Skeletal muscle cell (primary cell): ENCODE measurements at places on chromosomes 1 and 21.

DNA sequence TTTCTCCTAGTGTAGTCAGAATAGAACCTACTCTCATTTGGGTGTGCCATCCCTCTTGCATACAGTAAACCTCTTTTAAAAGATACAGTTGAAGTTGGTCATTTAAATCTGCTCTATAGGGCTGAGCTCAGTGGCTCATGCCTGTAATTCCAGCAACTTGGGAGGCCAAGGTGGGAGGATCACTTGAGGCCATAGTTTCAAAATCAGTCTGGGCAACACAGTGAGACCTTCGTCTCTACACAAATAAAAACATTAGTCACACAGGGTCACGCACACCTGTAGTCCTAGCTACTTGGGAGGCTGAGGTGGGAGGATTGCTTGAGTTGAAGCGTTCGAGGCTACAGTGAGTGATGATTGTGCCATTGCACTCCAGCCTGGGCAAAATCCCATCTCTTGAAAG, 183.8 kb downstream of the LHX8 start:
- DNase-seq: no peak

DNA sequence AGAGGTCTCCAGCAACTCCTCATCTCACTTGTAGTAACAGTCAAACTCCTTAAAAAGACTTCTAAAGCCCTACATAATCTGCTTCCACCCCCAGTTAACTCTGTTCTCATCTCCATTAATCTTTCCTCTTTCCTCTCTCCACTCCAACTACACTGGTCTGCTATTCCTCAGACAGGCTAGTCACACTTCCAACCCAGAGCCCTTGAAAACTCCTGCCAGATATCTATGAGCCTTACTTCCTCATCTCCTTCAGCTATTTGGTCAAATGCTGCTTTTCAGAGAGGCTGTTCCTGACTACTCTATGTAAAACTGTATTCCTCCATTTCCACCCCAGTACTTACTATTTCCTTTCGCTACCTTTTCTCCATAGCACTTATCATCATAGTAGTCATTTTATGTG, 24.4 kb downstream of the PCP4L1 start:
- DNase-seq: no peak

DNA sequence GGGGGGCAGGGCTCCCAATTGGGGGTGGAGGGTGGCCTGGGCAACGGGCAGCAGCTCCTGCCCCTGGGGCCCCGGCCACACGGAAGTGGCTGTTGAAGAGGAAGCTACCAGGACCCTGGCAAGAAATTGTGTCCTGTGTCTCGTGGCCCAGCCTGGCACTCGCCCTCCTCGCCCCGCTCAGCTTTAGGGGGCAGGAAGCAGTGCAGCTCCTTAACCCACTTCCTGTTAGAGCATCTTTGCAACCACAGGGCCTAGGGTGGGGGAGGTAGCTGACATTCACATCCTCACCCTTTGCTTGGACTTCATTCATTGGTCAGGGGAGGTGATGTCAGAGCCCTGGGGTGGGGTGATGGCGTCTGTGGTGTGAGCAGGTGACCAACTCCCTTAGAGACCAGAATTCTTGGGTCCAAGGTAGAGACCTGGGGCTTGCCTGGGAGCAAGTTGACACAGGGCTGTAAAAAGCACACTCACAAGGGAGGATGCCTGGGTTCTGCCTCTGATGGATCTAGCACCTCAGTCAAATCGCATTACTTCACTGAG, at the start of gene ARHGAP30:
ARHGAP30 (minus strand) TSS at position 161 of the 540 bp plus-strand sequence. CDS start 267 bp downstream, outside the sequence.
- no peak for DNase-seq

DNA sequence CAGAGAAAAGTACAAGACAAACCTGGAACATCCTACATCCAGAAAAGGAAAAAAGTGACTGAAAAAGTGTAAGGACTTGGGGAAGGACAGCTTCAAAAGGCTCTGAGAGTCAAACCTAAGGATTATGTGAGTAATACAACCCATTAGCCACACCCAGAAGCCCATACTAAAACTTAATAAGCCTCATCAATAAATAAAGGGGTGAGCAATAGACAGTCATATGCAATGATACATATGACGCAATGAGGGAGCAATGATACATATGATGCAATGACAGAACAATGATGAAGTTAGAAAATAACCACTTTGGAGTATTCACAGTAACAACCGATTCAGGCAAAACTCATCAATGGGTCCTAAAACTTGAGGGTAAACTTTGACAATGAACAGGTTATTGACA, 50.1 kb downstream of the BRWD1 start:
- peak; percentile 12 for DNase-seq

DNA sequence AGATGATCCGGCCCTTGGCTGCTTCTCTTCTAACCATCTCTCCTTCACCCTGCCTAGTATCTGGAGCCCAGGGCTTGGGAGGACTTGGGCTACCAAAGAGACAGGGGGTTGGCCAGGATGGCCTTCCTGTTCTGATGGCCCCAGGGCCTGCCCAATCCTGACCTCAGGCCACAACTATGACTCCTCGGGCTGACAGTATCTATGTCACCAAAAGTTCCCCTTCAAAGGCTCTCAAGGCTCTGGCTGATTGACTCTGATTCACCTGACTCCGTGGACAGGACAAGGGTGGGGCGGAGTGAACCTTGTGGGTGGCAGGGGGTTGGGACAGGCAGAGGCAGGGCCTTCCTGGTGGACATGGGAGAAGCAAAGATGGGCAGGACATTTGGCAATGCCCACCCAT, 12.7 kb downstream of the MEF2D start:
- no peak for DNase-seq

DNA sequence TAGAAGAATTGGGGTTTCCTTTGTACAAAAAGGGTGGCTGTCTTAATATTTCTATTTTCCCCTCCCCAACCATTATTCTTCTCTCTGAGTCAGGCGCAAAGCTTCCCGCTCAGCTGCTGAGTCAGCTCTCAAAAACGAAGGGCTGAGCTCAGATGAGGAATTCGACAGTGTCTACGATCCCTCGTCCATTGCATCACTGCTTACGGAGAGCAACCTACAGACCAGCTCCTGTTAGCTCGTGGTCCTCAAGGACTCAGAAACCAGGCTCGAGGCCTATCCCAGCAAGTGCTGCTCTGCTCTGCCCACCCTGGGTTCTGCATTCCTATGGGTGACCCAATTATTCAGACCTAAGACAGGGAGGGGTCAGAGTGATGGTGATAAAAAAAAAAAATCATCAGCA, 3.0 kb upstream of the TUFT1 start:
- DNase-seq: peak; percentile 92

- DNase-seq: no peak
These were observed 110.1 kb downstream of the SLC45A1 start for GRCh38 chr1:8427986-8428385.

GRCh38 chr21:41966872-41967621, 13.2 kb upstream of the C2CD2 start:
- DNase-seq: no peak

- DNase-seq: no peak
These were observed 18.0 kb downstream of the DYNLT5 start for GRCh38 chr1:66770240-66770639.

GRCh38 chr1:50163680-50164079, 55.0 kb downstream of the ELAVL4 start:
- no peak for DNase-seq

GRCh38 chr1:93738075-93738622, 56.5 kb upstream of the BCAR3 start:
- DNase-seq: peak; percentile 91

- no peak for DNase-seq
These were observed 9.3 kb downstream of the MTARC2 start for GRCh38 chr1:220757441-220757840.

DNA sequence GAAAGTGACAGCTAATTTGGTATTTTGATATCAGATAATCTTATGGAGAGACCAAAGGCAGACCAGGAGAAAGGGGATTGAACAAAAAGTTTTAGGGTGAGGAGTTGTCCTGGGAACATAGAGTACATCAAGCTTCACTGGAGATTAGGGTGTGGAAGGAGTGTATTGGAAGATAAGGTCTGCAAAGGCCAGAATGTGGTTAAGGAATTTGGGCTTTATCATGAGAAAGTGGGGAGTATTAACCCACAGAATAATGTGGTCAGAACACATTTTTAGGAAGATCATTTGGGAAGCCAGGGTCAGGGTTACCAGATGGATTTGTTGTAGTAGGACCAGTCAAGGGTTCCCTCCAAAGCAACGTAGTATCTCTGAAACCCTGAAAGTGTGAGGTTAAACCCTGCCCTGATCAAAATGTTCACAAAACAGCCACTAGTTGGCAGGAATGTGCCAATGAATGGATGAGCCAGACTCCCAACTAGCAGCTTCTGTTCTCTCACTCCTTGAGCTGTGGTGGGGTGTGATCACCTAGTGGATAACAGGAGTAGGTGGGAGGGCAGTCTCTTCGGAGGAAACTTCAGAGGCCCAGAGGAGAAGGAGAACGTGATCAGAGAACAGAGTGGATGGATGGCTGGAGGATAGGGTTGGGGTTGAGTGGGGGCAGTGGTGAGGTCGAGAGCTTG, 35.8 kb downstream of the SLC2A1 start:
- no peak for DNase-seq

- no peak for DNase-seq
These were observed 77.5 kb downstream of the SLC45A1 start for GRCh38 chr1:8395433-8395866.

DNA sequence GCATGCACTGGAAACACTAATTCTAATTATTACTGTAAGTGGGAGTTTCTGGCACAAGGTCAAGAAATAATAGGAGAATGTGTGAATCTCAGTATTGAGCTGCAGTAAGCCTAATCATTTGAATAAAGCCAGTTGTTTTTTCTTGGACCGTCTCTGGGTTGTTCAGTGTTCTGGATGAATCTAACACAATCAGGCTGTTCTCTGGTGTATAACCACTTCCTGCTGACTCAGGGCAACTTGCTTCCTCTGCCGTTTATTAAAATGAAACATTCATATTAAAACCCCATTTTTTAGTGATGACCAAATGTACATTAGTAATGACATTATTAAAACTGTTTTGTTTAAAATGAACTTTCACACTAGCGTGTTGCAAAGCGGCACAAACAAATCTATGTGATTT, 273.1 kb upstream of the SNX7 start:
- peak; percentile 53 for DNase-seq

GRCh38 chr1:20184481-20184900, 1.4 kb upstream of the UBXN10 start:
- DNase-seq: no peak

- no peak for DNase-seq
These were observed 34.6 kb upstream of the HEATR1 start for GRCh38 chr1:236638945-236639344.

DNA sequence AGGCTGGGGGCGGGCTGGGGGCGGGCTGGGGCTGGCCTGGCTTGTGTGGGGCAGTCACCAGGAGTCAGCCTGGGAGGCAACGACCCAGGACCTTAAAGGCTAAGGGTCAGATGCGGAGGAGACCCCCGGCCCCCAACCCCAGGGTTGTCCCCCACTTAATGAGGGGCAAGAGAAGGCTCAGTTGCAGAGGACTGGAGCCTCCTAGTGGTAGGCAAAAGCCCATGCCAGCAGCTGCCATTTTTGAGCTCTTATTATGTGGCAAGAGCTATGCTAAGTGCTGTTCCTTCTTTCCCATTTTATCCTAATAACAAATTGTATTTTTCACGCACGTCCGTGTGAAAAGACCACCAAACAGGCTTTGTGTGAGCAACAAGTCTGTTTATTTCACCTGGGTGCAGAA, 8.0 kb downstream of the KIAA1614 start:
- DNase-seq: no peak

GRCh38 chr1:24085546-24085945, 26.4 kb downstream of the MYOM3 start:
- no peak for DNase-seq

- peak; percentile 52 for DNase-seq
These were observed 125.0 kb upstream of the JUN start for GRCh38 chr1:58908561-58909560.

- DNase-seq: no peak
These were observed 11.4 kb downstream of the DMRTB1 start for GRCh38 chr1:53470584-53470983.

DNA sequence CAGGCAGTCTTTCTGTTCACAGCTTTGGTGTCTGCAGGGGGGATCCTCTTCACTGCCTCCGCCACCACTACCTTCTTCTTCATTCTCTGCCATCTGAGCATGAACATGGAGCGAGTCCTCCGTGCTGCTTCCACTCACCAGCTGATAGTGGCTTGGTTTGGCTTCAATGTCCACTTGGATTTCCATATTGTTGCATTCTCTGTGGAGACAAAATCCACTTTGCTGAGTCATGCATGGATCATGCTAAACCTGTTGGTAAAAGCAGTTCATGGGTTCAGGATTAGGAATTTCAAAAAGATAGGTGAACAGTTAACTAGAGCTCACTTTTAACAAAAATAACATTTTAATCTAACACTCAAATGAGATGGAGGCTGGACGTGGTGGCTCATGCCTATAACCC, 27.5 kb downstream of the RNF19B start:
- DNase-seq: no peak

GRCh38 chr1:10575616-10576015, 100.9 kb downstream of the PEX14 start:
- DNase-seq: no peak

DNA sequence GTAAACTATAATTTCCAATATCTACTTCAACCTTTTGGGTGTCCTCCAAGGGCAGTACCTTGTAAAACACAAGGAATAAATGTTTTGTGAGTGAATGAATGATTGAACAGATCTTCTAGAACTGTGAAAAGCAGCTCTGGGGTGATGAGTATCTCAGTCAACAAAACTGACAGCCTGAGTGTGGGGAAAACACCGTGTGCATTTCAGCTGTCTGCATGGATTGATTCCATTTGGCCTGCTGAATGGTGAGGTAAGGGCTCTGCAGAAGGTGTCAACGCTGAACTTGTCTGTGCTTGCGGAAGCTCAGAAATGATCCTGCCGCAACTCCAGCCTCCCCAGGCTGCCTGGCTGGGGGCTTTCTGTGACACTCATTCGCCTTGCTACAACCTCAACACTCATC, 7.4 kb upstream of the AGMAT start:
- no peak for DNase-seq

DNA sequence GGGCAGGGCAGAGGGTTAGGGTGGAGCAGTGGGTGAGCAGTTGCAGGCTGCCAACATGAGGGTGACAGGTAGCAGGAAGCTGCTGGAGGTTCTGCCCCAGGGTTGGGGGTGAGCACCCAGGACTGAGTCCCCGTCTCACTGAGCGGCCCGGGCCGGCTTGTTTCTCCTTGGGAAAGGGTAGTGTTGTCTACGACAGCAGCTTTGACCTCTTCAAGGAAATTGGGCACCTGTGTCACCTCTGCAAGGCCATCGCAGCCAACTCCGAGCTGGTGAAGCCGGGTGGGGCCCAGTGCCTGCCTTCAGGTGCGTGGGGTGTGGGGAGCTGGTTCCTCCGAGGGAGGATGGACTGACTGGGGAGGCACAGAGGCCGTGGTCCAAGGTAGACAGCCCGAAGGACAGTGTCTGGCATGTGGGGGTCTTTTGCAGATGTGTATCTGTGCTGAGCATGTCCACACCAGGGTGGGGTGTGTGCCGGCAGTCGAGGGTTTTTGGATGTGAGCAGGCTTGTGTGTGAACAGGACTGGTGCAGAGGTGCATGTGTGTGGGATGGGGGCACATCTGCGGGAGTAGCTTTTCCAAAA, 51.9 kb downstream of the DISP3 start:
- DNase-seq: no peak

- DNase-seq: no peak
These were observed 607.9 kb upstream of the TMPRSS15 start for GRCh38 chr21:19011451-19011850.
